ENCODE measurements at places on chromosomes 7 and 10.

DNA sequence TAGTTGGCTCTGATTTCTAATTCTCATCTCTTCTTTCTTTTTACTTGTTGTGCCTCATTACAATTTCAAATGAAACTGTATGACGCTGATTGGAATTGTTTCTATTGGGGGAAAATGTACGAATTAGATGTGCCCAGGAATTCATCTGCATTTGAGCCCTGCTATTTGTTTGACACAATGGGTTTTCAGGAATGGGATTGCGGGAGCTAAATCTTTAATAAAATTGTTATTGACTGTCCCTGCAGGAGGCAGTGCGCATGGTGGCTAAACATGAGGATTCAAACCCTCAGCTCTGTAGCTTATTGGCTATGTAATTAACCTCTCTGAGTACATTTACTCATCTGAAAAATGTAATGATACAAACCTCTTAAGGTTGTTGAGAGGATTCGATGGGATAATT is 181.6 kb downstream of the NXPH1 start:
- DNase-seq, result no peak

DNA sequence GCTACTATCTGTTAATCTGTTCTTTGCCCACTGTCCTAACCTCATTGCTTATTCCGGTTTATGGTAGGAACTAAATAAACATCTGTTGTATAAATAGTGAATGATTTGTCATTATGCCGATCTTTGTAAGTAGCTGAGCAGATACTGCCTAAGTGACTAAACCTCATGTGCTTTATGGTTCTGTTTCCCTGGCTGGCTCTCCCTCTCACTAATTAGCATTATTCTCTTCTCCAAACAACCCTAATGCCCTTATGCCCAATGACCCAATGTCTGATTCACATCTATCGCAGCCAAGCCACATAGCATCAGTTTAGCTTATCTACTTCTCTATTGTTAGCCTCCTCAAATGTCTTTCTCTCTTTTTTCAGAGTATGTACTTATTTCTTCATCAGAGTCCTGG is 462.3 kb upstream of the POT1 start:
- DNase-seq, result no peak

GRCh38 chr7:111173990-111174389 is 83.1 kb downstream of the LRRN3 start:
- DNase-seq, result no peak

- DNase-seq, result no peak
These were observed 129.3 kb downstream of the GLI3 start for GRCh38 chr7:42107484-42108240.

- no peak for DNase-seq
These were observed 158.4 kb downstream of the RGS10 start for GRCh38 chr10:119384127-119384526.

DNA sequence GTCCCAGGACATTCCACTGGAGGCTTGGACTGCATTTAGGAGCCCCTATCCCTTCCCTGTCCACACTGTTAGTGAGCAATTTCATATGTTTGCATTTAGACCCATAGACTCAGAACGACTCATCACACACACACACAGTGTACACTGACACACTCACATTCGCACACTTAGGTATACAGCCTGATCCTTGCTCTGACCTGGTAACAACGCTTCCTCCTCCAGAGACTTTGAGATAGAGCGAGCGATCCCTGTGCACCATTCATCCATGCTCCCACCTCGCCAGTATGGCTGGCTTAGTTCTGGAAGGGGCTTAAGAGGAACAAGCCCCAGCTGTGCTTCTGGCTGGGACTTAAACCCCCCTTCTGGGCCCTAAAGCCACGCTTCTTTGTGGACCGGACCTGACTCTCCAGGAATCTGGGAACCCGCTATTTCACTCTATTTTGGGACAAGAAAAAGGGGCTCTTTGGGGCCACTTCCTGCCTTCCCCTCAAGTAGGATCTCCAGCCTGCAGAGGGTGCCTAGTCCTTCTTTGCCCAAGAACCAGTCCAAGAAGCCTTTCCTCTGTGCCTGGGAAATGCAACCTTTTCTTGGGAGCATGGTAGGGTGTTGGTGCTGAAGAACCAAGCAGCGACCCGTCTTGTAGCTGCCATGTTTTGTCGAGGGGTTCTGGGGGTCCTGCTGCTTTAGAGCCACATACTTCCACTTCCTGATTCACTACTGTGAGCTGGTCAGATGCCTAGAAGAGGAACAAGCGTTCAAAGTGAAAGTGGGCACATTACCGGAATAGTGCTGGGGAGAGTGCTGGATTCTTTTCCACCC is 1.1 kb upstream of the HOXA13 start:
- DNase-seq, result no peak

GRCh38 chr10:114395366-114396022 is 8.8 kb downstream of the AFAP1L2 start:
- no peak for DNase-seq

GRCh38 chr10:32318476-32318896 is 28.5 kb downstream of the EPC1 start:
- no peak for DNase-seq

- no peak for DNase-seq
These were observed 137.3 kb upstream of the ZMIZ1 start for GRCh38 chr10:78931321-78932053.

DNA sequence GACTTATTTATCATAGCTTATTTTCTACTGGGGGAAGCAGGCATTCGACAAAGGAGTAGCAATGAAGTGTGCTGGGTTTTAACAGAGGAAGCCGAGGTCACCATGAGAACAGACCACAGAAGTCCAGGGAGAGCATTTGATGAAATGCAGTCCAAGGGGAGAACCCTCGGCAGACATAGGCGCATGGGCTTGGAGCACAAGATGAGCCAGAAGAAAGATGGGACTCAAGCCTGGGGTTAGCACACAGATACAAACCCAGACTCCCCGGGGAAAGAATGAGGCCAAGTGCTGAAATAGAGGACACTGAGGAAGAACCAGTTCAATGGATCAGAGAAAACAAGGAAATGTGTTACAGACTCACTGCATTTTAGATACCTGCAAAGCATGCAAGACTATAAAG is 209.5 kb downstream of the FAM107B start:
- no peak for DNase-seq

GRCh38 chr10:1009071-1009494 is 16.6 kb downstream of the IDI2 start:
- no peak for DNase-seq

- no peak for DNase-seq
These were observed 85.4 kb downstream of the UNCX start for GRCh38 chr7:1318051-1318450.

GRCh38 chr7:104149822-104150221 is 58.0 kb downstream of the ORC5 start:
- no peak for DNase-seq

DNA sequence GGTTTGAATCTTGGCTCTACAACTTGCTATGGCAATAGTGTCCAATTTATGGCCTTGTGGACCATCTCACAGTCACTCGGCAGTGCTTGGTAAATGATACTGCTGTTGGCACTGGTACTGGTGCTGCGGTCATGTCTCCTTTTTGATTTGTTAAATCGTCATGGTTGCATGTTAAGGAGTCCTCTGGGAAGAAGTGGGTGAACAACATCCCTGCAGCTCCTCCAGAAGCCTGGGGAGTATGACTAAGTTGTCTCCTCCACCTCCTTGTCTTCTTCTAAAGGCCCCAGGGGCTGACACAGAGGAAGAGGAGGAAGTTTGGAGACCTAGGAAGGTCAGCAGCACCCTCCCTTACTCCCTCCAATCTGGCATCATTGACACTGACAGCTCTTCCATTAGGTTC is 8.5 kb downstream of the ITPRIP start:
- no peak for DNase-seq

GRCh38 chr10:100009283-100009792 is 409 bp downstream of the DNMBP start:
- DNase-seq, result no peak

DNA sequence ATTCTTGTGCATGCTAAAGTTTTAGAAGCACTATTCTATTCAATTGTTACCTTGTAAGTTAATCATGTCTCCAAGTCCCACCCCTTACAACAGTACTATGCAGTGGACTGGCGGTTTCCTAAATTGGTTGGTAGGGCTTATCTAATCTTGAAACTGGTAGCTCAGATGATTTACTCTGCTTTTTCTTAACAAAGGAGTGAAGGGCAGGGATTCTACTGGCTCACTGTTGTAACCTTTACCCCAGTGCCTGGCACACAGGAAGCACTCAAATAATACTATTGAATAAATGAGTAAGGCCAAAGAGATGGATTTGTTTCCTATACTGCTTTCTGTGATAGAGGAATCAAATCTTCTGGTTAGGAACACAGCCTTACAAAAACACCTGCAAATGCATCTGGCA is 46.0 kb upstream of the CYCS start:
- DNase-seq, result no peak

- DNase-seq, result no peak
These were observed 71.0 kb downstream of the CDH23 start for GRCh38 chr10:71467569-71468362.

GRCh38 chr10:101601541-101601940 is 13.4 kb downstream of the DPCD start:
- DNase-seq, result peak; percentile 83

- no peak for DNase-seq
These were observed 10.2 kb downstream of the TCF7L2 start for GRCh38 chr10:112960151-112960681.

- DNase-seq, result no peak
These were observed 279.7 kb upstream of the MGMT start for GRCh38 chr10:129187331-129187730.

DNA sequence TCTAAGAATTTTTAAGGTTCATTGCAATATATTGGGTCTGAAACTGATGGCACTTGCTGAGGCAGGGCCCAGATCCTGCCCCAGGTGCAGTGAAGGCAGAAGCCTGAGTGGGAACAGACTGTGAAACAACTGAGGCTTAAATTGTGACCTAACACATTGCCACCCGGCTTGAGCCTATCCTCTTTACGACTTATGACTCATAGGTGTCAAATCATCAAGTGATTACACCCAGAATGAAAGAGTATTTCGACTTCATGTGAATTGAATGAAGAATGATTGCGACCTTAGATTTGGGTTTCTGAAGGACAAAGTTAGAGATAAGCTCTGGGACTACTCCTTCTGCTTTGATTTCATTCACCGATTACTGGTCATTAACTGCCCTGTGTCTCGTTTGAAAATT is 200.9 kb downstream of the CREB5 start:
- no peak for DNase-seq

- no peak for DNase-seq
These were observed 46.5 kb downstream of the HIBADH start for GRCh38 chr7:27616186-27616491.

DNA sequence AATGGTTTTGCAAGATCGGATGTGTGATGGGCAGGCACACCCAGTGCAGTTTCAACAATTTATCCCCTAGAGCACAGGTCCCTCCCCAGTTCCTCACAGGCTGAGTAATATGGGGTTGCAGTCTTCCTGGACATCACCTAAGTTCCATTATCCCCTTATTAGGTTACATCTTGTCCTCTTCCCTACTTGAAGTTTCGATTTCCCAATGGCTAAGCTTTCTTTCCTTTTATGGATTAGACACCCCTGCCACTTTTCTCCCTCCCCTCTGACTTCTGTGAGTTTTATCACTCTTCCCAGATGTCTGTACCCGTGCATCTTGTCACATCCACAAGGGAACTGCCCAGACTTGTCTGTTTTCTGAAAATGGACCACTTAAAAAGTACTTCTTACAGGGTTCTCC is 2.4 kb upstream of the NIPSNAP2 start:
- DNase-seq, result no peak

DNA sequence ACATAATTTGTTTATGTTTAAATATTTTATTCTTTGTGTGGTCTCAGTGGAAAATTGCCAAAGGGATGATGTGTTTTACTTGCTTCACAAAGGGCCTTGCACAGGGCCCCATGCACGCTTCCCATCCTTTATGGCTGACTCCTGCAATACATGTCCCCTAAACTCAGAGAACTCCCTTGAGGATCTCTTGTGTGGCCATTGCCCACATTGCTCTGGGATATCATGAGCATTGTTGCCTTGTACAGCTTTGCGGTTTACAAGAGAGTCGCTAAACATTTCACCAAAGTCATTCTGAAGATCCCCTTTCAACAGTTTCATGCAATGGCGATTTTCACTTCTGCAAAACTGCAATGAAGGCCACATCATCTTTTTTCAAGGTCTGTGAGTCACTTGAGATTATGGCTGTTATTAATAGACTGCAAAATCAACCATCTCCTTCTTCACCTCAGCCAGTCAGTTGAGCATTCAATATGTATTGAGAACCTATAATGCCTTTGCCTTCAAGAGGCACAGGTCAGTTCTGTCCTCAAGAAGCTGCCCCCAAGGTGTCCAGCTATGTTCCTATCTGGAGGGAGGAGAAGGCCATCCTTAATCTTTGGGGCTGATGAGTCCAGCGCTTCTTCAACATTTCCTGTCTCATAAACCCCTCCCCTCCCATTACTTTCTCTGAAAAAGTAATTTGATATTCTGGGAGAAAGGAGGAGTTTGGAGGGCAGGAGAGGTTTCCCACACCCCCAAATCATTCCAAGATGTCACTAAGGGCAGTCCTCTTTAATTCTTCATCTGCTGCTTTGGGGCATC is 108.1 kb downstream of the CCDC71L start:
- DNase-seq, result no peak

GRCh38 chr7:128446306-128446705 is 9.4 kb upstream of the HILPDA start:
- no peak for DNase-seq

- no peak for DNase-seq
These were observed 279.8 kb upstream of the SEMA3A start for GRCh38 chr7:84474436-84474835.

GRCh38 chr10:104766341-104766740 is 125.3 kb downstream of the SORCS3 start:
- no peak for DNase-seq

- no peak for DNase-seq
These were observed 135.2 kb downstream of the BMS1 start for GRCh38 chr10:42917821-42918220.

- DNase-seq, result no peak
These were observed 293.6 kb downstream of the GLRX3 start for GRCh38 chr10:130429809-130430208.

- no peak for DNase-seq
These were observed 186.0 kb downstream of the PRKCQ start for GRCh38 chr10:6394084-6394483.

DNA sequence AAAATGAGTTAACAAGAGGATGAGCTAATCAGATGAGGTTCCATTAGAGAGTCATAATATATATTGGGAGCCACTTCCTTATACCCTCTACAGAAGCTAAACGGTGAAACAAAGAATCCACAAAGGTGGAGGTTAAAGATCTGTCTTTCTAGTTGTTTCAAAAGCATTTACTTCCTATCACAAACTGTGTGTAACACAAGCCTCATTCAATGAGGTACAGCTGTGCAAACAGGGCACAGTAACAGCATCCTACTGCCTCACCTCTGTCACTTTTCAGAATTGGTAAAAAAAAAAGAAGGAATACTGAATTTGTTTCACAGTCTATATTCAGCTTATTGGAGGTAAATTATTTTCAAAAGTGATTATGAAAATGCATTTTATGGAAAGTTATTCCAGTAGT is 128.7 kb downstream of the AGMO start:
- peak; percentile 67 for DNase-seq

- no peak for DNase-seq
These were observed 91.7 kb downstream of the PTPRE start for GRCh38 chr10:127998501-127999144.

- DNase-seq, result no peak
These were observed 19.6 kb downstream of the TMEM229A start for GRCh38 chr7:124013306-124013705.

All from NCI-H2029 treated with DMSO at 0.1 percent for 48 hours (cell line).